ENCODE measurements at places on chromosomes 1 and 21.

- DNase-seq: peak; percentile 42
Observed at GRCh38 chr1:221184131-221184794, 305.0 kb downstream of the HLX start.

GRCh38 chr1:79198832-79199231, 192.3 kb upstream of the ADGRL4 start:
- peak; percentile 65 for DNase-seq

DNA sequence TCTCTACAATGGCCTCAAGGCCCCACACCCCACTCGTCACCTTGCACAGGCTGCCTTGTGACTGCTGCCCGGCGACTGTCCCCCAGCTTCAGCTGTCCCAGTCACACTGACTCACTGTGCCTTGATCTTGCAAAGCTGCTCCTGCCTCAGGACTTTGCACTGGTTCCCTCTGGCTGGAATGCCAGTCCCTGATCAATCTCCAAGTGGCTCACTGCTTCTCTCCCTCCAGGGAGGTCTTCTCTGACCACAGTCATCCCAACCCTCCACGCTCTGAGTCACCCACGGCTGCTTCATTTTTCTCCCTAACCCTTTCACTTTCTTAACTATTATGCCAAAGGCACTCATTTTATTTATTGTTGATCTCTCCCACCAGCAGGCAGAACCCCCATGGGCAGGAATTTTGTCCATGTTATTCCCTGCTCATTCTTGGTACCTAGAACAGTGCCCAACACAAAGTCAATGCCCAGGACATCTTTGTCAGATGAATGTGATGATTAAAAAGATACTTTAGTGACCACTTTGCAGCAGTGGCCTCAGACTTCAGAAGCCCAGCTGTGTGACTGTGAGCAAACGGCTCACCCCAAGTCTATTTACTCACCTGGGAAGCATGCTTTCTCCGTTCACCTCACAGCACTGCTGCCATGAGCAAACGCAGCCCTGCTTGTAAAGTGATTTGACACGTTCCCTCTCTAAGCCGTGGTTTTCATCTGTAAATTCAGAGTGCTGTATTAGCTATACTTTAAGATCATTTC, 53.4 kb downstream of the ZBTB18 start:
- DNase-seq: peak; percentile 96

- DNase-seq: no peak
Observed at GRCh38 chr1:2412773-2413494, 570 bp upstream of the PEX10 start.

DNA sequence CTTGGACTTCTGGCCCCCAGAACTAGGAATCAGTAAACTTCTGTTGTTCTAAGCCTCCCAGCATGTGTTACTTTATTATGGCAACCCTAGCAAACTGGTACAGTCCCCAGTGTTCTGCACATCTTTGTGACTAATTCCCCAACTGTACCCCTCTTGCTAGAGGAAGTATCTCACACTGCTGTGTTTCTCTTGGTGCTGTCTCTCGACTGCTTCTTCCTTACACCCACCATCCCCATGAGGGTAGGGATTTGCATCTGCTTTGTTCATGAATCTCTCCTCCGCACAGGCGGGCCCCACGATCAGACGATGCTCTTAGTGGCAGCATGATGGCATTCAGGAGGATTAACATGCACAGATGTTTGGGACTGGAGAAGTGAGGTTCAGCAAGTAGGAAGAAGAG, 46.7 kb downstream of the CLIC6 start:
- no peak for DNase-seq

DNA sequence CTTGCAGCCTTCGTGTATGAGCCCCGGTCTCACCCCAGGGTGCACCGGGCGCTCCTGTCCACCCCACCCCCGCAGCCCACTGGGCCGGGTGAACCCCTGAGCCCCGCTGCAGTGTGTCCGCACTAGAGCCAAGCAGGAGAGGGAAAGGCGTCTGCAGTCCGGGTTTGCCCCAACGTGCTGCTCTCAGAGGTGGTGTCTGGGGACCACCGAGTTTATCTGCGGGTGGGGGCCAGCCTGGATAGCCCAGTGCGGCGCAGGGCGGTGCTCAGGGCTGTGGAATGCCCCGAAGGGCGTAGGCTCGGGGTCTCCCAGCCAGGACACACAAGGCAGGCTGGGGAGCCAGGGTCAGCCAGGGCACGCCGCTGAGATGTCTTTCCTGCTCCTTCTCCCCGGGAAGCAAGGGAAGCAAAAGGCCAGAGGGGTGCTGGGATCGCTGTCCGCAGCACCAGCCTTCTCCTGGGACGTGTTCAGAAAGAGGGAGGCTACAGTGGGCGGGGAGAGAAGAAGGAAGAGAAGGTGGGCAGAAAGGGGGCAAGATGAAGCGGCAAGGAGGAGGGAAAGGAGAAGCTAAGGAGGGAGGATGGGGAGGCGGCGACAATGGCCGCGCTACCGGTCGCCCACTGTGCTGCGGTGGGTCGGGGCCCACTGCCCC, 56.6 kb downstream of the MAB21L3 start:
- no peak for DNase-seq

DNA sequence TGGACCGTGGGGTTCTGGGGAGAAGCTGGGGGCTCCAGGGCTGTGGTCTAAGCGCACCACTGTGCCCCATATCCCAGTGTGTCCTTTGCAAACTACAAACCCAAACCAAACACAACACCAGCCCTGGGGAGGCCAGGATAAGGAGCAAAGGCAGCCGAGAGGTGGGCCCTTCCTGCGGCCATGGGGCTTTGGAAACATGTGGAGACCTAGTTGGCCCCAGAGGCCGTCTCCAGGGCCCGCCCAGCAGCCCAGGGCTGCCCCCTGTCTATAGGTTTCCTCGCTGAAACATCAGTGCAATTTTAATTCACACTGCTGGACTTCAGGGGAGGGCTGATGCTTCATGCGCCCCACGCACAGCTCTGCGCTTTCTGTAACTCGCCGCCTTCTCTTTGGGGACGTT, 61.3 kb downstream of the PRDM16 start:
- no peak for DNase-seq

DNA sequence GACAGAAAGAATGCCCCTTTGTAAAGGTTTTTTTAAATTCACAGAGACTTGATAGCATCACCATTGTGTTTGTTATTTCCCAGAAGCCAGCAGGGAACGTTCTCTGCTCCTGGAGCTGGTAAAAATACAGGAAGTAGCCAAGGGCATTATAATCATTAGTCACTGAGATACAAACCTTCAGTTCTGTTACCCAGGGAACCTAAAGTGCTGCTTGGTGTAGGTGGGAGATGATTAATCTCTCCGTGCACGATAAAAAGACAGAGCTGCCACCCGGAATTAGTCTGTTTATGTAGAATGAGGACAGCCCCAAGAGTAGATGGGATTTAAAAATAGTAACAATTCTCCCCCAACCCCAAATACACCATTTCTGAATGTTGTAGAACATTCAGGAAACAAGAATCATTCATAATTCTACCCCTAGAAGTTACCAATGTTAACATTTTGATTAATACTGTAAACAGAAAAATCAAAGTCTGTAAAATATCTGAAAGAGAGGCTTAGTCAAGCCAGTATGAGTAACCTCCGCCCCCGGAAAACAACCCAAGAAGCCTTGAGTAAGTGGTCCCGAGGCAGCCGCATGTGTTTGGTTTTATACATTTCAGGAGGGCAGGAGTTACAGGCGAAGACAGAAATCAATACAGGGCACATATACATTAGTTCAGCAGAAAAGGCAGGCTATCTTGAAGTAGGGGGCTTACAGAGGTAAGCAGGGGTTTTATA, 45.3 kb upstream of the CTBS start:
- peak; percentile 91 for DNase-seq

GRCh38 chr1:203470240-203470639, 5.4 kb upstream of the PRELP start:
- no peak for DNase-seq

- DNase-seq: no peak
Observed at GRCh38 chr1:162703708-162704107, 71.4 kb downstream of the DDR2 start.

DNA sequence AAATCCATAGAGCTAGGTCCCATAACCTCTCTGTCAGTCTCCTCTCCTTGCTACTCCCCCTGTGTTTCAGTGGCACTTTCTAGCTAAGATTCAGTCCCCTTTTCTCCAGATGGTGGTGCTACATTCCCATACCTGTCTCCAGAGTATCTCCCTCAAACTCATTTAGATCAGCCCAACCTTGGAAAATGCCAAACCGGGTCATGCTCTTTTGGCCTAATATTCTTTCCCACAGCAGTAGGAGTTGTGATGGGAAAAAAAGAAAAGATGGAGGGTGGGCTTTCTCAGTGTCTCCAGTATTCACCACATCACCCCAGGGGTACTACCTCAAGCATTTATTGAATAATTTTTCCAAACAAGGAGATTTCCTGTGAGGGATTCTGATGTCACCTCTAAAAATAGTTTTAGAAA, 3.2 kb upstream of the RXFP4 start:
- DNase-seq: peak; percentile 67

GRCh38 chr1:108521990-108522393, 37.9 kb upstream of the EEIG2 start:
- DNase-seq: no peak

DNA sequence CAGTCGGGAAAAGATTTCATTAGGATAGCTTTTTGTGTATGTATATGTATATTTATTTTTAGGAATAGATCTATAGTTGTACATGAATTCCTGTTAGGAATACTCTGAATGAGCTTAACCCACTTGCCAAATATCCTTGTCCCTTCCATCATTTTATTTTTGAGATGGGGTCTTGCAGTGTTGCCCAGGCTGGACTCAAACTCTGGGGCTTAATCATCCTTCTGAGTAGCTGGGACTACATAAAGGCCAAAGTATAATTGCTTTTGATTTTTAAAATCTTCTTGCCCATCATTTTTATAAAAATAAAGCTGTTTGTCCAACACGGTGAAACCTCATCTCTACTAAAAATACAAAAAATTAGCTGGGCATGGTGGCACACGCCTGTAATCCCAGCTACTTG, 20.2 kb upstream of the PLEKHM2 start:
- no peak for DNase-seq

DNA sequence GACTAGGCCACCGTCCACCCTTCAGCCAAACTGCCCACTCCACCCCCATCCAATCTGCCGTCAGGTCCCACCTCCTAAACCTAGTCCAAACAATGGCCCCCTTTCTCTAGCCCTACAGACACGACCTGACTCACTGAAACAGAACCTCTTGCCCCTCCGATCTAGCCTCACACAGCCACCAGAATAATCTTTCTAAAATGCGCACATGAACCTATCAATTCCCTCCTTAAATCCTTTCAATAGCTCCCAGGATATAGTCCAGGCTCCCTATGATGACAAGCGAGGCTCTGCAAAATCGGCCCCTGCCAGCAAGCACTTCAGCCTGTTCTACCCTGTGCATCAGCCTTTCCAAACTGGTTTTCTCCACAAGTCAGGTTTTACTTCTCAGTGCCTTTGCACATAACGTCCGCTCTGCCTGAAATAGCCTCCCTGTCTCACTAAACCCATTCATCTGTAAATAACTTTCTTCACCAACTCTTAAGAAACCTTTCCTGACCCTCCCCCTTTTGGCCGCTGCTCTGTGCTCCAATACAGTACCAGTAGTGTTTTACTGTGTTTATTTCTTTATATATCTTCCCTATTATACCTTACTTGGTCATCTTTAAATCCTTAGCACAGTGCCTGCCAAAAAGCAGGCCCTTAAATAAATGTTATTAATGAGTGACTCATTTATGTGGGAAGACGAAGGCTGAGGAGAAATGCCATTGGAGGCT, 9.0 kb upstream of the CDC20 start:
- peak; percentile 60 for DNase-seq

GRCh38 chr1:21762022-21762404, 20.9 kb downstream of the USP48 start:
- DNase-seq: no peak

GRCh38 chr21:40841524-40842196, 5.3 kb downstream of the DSCAM start:
- peak; percentile 1 for DNase-seq

GRCh38 chr1:193308438-193308837, 122.0 kb upstream of the B3GALT2 start:
- DNase-seq: no peak

- DNase-seq: no peak
Observed at GRCh38 chr1:176987016-176987415, 177.5 kb downstream of the ASTN1 start.

- DNase-seq: no peak
Observed at GRCh38 chr1:203511513-203511912, 17.6 kb downstream of the OPTC start.

All from RPMI7951 (cell line).